HCT116 (cell line): ENCODE measurements at places on chromosomes 3 and 15.

DNA sequence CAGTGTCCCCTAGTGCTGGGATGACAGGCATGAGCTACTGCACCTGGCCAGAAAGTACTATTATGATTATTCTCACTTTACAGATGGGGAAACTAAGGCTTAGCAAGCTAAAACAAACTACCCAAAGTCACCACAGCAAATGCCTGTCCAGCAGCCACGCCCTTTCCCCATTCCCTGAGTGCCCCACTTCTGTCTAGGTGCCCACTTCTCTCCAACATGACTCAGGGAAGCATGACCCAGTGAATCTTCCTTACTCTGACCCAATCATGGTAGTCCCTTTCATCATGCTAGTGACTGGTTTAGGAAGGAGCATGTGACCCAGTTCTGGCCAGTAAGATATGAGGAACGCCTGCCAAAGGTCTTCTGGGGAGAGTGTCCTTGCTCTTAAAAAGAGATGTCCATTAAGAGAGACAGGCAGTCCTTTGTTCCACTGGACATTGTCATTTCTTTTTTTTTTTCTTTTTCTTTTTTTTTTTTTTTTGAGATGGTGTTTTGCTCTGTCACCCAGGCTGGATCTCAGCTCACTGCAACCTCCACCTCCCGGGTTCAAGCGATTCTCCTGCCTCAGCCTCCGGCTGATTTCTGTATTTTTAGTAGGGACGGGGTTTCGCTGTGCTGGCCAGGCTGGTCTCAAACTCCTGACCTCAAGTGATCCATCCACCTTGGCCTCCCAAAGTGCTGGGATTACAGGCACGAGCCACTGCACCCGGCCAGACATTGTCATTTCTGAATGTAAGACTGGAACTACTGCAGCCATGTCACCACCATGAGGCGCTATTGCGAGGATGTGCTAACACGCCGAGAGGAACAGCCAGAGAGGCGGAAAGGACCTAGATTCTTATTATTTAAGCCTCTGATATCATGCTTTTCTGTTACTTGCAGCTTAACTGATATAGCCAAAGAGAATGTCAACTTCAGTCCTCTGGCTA lies 19.8 kb downstream of the MEGF11 start:
- no peak overlapping the region for H3K4me3 ChIP-seq
- H3K27ac ChIP-seq = no peak overlapping the region
- H3K36me3 ChIP-seq = no peaks in the 10 kb centered on the region
- no peaks in the 10 kb centered on the region for H3K4me1 ChIP-seq
- H3K27me3 ChIP-seq = no peaks in the 10 kb centered on the region

DNA sequence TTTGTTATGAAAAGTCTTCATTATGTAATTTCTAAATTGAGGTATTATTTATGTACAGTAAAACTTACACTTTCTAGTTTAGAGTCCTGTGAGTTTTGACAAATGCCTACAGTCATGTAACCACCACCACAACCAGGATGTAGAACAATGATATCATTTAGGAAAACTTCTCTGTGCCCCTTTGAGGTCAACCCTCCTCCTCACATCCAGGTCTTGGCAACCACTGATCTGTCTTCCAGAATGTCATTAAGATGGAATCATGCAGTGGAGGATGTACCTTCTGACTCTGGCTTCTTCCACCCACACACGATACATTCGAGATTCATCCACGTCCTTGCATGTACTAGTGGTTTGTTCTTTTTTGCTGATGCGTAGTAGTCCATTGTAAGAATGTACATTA lies 23.2 kb downstream of the MINAR1 start:
- no peaks in the 10 kb centered on the region for H3K36me3 ChIP-seq
- H3K27ac ChIP-seq = no peak overlapping the region
- H3K4me3 ChIP-seq = no peak overlapping the region
- no peaks in the 10 kb centered on the region for H3K27me3 ChIP-seq
- DNase-seq = no peak
- no peaks in the 10 kb centered on the region for H3K4me1 ChIP-seq

GRCh38 chr3:127608362-127608718 lies 10.1 kb downstream of the MCM2 start:
- no peaks in the 10 kb centered on the region for H3K27me3 ChIP-seq
- H3K4me1 ChIP-seq = no peaks in the 10 kb centered on the region
- H3K4me3 ChIP-seq = no peak overlapping the region
- DNase-seq = no peak

DNA sequence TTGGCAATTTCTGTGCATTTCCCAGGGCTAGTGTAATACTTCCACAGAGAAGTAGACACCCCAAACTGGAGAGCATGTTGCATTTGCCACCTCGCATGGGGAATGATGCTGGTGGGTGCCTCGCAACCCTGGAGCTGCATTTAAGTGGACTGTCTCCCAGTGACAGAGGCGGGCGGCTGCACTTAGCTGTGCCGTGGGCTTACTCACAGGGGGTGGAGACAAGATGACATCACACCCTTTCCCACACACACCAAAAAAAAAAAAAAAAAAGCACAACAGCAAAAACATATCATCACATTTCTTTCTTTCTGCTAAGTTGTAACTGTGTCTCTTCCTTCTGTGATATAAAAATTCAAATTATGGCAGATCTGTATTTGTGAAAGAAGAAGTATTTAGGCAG lies at the start of gene ABI3BP:
ABI3BP (minus strand) TSS at position 113 of the 400 bp plus-strand sequence; CDS start at position 76, 37 bp downstream.
- H3K27me3 ChIP-seq = no peaks in the 10 kb centered on the region
- H3K4me3 ChIP-seq = no peak within 1 kb of the TSS
- H3K36me3 ChIP-seq = no peaks in the 10 kb centered on the region
- peak; percentile 29 for DNase-seq

- no peaks in the 10 kb centered on the region for H3K36me3 ChIP-seq
- H3K27ac ChIP-seq = no peak overlapping the region
- no peaks in the 10 kb centered on the region for H3K4me1 ChIP-seq
- H3K4me3 ChIP-seq = no peak overlapping the region
Observed at GRCh38 chr15:55872471-55872870, 120.9 kb downstream of the NEDD4 start.

GRCh38 chr3:64681827-64682226 lies 6.0 kb downstream of the ADAMTS9 start:
- peaks cover 6% of the 10 kb centered on the region for H3K27me3 ChIP-seq
- H3K36me3 ChIP-seq = no peaks in the 10 kb centered on the region
- H3K27ac ChIP-seq = no peak overlapping the region
- no peak for DNase-seq
- peaks cover 14% of the 10 kb centered on the region for H3K4me1 ChIP-seq

- H3K4me3 ChIP-seq = no peak overlapping the region
- peak; percentile 43 for DNase-seq
- H3K27ac ChIP-seq = no peak overlapping the region
- peaks cover 7% of the 10 kb centered on the region for H3K4me1 ChIP-seq
- H3K27me3 ChIP-seq = no peaks in the 10 kb centered on the region
- H3K36me3 ChIP-seq = no peaks in the 10 kb centered on the region
Observed at GRCh38 chr3:17645074-17645698, 97.2 kb downstream of the TBC1D5 start.

- H3K36me3 ChIP-seq = no peaks in the 10 kb centered on the region
- H3K4me1 ChIP-seq = no peaks in the 10 kb centered on the region
- no peak for DNase-seq
- H3K27me3 ChIP-seq = no peaks in the 10 kb centered on the region
- H3K27ac ChIP-seq = no peak overlapping the region
Observed at GRCh38 chr15:62552444-62552843, 387.4 kb upstream of the C2CD4B start.

DNA sequence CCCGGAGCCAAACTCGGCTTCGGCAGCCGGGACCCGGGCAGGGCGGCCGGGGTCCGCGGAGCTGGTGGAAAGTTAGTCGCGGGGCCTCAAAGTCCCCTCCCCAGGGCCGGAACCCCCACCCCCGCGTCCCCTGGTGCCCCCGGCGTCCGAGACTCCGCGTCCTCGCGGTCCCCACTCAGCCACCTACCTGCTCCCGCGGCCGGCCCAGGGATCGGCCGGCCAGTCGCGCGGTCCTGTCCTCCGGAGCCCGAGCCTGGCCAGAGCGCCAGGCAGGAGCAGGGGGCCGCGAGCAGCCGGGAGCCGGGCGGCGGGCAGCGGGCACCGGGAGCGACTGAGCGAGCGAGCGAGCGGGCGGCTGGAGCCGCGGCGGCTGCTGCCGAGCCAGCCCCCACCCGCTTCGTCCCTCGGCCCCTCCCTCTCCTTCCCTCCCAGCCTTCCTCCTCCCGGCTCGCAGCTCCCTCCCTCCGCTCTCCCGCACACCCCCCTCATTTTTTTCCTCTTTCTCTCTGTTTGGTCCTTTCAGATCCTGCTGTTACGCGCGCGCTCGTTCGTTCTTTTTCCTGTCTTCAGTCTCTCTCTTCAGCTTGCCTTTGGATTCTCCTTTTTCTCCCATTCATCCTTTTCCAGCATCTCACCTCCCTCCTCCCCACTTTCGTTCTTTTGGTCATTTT lies at the start of gene MEGF11:
MEGF11 (minus strand) TSS at position 333 of the 671 bp plus-strand sequence. CDS start 125,347 bp downstream, outside the sequence.
- peaks cover 3% of the 10 kb centered on the region; the same call in 1 of the 2 replicates for H3K27me3 ChIP-seq
- H3K27ac ChIP-seq = no peak within 1 kb of the TSS; the same call in 1 of the 2 replicates
- DNase-seq = no peak
- peaks cover 20% of the 10 kb centered on the region for H3K4me1 ChIP-seq
- H3K4me3 ChIP-seq = peak within 1 kb of the TSS; percentile 65

DNA sequence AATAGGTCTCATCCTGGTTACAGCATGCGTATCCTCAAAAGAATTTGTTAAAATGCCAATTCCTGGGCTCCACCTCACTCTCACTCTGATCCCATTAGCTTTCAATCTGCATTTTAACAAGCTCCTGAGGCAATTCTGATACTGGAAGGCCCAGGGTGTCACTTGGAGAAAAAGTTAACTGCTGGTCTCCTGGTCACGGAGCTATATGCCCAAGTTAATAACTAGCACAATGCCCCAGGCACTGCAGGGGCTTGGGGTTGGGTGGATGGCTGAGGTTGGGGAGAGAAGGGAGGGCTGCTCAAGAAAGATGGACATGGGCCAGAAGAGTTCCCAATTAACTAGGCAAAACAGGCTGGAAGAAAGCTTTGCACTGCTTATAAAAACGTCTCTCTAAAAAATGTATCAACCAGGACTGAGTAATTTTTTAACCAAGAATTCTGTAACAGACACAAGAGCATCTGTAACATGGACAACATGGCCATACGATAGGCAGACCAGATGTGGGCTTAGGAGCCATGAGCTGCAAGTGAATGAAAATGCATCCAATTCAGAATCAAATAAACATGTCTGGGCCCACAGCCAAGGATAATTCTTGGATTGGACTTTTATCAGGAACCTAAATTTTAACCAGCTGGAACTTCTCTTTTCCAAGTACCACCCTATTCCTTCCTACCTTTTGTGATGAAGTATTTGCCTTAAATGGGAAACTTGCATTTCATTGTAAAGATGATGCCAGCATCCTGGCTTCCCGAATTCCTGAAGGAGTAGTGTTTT lies 4.2 kb downstream of the IL17RD start:
- no peak overlapping the region for H3K27ac ChIP-seq
- no peak overlapping the region for H3K4me3 ChIP-seq
- no peaks in the 10 kb centered on the region for H3K27me3 ChIP-seq
- peaks cover 33% of the 10 kb centered on the region for H3K4me1 ChIP-seq
- no peak for DNase-seq
- H3K36me3 ChIP-seq = no peaks in the 10 kb centered on the region

GRCh38 chr15:68346979-68347378 lies 69.4 kb downstream of the FEM1B start:
- no peaks in the 10 kb centered on the region for H3K27me3 ChIP-seq
- no peak overlapping the region for H3K4me3 ChIP-seq
- no peaks in the 10 kb centered on the region for H3K36me3 ChIP-seq
- peaks cover 35% of the 10 kb centered on the region for H3K4me1 ChIP-seq
- DNase-seq = no peak

GRCh38 chr15:76711351-76711827 lies 193.8 kb downstream of the SCAPER start:
- no peak for DNase-seq
- no peaks in the 10 kb centered on the region for H3K27me3 ChIP-seq
- no peaks in the 10 kb centered on the region for H3K4me1 ChIP-seq
- no peak overlapping the region for H3K27ac ChIP-seq
- H3K4me3 ChIP-seq = no peak overlapping the region

DNA sequence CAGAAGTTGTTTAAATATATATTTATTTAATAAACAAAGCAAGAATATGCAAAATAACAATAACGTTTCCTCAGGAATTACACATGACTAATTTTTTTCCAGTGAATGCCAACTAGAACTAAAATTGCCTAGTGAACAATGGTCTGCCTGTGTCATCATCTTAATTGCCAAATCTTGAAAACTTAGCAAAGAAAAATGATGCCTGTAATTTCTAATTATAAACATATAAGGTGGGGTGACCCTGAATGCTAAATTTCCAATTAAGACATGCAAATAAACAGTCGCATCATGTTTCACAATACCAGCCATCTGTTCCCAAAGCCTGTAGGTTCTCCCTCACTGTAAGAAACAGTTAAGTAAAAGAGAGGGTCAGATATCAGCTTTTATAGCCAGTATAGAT lies 67.6 kb upstream of the PLCL2 start:
- no peaks in the 10 kb centered on the region for H3K36me3 ChIP-seq
- no peak overlapping the region for H3K27ac ChIP-seq
- no peaks in the 10 kb centered on the region for H3K4me1 ChIP-seq
- no peak overlapping the region for H3K4me3 ChIP-seq

DNA sequence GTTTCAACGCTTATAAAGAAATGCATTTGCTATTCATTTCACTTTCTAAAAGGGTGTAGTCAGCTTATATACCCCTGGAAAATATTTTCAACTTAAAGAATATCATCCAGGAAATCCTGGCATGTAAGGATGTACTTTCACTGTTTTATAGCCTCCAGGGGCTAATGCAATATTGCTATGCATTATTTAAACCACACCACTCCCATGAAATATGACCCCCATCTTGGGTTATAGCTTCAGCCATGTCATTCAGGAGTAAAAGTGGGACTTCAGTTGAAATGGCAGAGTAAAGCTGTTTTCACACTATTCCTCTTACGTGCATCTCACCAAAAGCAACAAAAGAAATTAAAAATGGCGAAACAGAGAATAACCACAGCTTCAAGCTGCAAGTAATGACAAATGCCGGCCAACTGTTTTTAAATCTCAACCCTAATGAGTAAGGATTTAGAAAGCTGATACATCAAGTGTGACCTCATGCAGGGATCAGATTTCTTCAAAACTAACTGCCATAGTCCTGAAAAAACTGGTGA lies 84.5 kb downstream of the COL6A6 start:
- no peak overlapping the region for H3K4me3 ChIP-seq
- H3K27me3 ChIP-seq = peaks cover 7% of the 10 kb centered on the region; the same call in 1 of the 2 replicates
- no peak overlapping the region for H3K27ac ChIP-seq
- no peaks in the 10 kb centered on the region for H3K4me1 ChIP-seq
- H3K36me3 ChIP-seq = no peaks in the 10 kb centered on the region

- DNase-seq = no peak
- no peaks in the 10 kb centered on the region for H3K4me1 ChIP-seq
- no peaks in the 10 kb centered on the region for H3K36me3 ChIP-seq
- H3K4me3 ChIP-seq = no peak overlapping the region
- H3K27me3 ChIP-seq = peaks cover 6% of the 10 kb centered on the region; the same call in 1 of the 2 replicates
- H3K27ac ChIP-seq = no peak overlapping the region
Observed at GRCh38 chr3:41111011-41111410, 88.3 kb upstream of the CTNNB1 start.
